ENCODE measurements at places on chromosomes 11 and 22. TPM values are rescaled to one million over a fixed set of nuclear protein-coding genes. Genes with fewer than 3 reads are reported as not detected.

DNA sequence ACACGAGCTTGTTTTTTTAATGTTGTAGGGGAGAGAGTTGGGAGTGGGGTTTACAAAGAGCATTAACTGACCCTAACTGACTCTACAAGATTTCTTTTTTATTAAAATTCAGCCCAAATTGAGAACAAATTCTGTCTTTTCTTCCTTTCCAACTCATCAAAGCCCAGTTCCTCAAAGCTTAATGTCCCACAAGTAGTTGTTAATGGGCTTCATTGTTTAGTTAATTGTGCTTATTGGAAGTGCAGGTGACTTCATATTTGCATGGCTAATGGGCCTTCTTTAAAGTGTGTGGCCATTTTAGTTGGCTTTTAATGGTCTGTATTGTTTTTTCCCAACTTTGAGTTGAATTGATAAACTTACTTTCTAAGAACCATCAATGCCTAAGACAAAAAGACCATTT lies 39.8 kb downstream of the MPPED2 start:
- DNase-seq = no peak

- DNase-seq = peak; percentile 79
Observed at GRCh38 chr11:68214173-68215086, 1.3 kb upstream of the KMT5B start.

DNA sequence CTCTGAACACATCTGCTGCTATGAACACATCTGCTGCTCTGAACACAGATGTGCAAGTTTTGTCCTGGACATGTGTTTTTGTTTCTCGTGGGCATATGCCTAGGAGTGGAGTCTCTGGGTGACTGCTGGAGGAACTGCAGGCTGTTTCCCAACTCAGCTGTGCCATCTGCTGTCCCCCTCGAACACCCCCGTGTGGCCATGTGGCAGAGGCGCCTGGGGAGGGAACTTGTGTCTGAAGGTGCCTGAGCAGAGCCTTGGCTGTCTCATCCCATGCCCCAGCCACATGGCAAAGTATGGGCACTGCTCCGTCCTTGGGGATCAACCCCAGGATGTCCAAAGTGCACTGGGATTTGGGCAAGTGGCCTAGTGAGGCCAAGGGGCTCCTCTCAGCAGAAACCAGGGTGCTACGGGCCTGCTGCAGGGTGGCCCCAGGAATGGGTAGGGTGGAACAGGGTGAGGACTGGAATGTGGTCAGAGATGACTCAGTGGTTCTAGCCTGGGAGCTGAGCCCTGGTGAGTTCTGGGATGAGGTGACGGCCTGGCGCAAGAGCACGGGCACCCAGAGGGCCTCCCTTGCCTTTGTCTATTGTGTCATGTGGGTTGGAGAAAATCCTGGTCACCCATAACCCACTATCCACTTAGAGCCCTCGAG lies 14.7 kb downstream of the GATD1 start:
- DNase-seq = no peak

DNA sequence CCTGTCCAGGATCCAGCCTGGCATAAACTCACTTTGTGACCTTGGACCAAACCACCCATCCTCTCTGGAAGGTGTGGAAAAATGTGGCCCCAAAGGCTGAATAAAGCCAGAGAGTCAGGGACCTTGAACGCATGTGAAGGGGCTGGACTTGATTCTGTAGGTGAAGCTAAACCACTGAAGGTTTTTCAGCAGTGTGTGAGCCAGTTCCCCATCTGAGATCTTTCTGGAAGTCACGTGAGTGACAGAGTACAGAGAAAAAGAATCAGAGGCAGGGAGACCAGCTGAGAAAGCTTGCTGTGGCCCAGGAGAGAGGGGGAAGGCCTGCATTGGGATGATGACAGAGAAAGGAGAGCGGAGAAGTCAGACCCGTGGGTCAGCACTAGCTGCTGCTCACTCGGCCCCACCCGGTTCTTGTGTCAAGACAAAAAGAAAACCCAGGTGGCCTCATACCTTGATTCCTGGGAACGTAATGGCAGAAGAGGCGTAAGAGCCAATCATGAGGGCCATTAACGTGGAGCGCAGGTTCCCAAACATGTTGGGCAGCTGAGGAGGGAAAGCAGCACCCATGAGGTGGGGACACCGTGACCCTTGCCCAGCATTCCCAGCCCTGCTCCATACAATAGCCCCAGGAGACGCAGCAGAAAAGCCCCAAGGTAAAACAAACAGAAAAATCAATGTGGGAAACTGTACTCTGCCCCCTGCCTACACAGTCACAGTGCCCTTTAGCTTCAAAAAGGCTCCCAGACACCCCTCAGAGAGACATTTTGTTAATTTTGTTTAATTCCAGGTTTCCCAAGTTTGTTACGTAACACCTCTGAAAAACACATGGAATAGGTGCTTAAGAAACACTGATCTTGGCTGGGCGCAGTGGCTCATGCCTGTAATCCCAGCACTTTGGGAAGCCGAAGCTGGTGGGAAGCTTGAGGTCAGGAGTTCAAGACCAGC lies 17.9 kb downstream of the SLC43A1 start:
- DNase-seq = no peak

- no peak for DNase-seq
Observed at GRCh38 chr11:105991888-105992287, 30.2 kb downstream of the MSANTD4 start.

DNA sequence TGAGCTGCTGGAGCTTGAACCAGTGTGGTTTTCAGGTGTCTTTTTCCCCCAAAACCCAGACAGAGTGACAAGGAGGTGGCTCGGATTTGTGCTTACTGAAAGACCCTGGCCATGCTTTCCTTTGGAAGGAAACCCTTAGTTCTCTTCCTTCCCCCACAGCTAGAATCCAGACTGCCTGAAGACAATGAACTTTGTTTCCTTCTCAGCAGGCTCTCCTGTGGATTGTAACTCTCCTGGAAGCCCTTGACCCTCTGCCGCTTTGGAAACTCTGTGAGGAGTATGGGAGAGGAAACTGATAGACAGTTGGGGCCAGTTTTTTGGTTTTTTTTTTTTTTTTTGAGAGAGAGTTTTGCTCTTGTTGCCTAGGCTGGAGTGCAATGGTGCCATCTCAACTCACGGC lies 62.1 kb upstream of the SESN3 start:
- DNase-seq = no peak

DNA sequence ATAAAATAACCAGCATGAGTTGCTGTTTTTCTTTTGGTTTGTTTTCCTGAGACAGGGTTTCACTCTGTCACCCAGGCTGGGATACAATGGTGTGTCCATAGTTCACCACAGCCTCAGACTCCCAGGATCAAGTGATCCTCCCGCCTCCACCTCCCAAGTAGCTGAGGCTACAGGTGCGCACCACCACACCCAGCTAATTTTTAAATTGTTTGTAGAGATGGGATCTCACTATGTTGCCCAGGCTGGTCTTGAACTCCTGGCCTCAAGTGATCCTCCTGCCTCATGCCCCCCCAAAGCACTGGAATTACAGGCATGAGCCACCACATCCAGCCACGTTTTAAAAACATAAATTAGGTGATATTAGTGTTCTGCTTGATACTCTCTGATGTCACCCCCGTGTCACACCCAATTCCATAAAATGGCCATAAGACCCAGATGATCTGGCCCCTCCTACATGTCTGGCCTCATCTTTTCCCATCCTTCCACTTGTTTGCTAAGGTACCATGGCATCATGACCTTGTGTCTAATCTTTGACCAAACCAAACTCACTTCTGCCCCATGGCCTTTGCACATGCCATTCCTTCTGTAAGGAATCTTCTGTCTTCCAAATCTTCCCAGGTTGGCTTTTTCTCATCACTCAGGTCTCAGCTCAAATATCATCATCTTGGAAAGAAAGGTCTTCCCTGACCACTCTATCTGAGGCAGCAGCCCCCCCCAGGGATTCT lies 6.3 kb downstream of the SIK3 start:
- DNase-seq = no peak

DNA sequence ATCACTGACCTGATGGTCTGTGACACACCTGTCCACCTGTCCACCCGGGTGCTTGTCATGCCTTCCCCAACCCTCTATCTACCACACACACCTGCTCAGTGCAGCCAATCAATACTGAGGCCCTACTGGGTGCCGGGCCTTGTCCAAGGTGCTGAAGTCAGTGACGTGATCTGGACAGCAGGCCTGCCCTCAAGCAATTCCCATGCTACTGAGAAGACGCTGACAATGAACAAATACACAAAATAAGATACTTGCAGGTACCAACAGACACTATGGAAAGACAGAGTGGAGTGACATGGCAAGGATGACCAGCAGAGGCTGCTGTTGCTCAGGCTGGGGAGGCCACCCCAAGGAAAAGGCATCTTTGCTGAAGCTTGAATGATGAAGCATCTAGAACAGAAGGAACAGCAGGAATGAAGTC lies 21.2 kb downstream of the PLAAT3 start:
- no peak for DNase-seq

DNA sequence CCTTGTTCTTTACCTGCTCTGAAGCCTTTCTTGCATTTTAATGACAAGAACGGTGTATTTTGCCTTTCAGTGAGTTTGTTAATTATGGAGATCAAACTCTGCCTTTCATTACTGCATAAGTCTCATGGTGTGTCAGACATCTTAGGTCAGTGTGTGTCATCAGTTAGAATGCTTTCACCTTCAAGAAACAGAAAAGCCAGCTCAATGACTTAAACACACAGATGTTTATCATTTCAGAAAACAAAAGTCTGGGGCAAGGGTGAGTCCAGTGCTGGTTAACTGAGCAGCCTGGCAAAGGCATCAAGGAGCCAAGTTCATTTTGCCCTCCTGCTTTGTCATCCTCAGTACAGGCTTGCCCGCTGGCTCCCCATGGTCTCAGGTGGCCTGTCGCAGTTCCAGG lies 54.5 kb downstream of the PACS1 start:
- DNase-seq = no peak

DNA sequence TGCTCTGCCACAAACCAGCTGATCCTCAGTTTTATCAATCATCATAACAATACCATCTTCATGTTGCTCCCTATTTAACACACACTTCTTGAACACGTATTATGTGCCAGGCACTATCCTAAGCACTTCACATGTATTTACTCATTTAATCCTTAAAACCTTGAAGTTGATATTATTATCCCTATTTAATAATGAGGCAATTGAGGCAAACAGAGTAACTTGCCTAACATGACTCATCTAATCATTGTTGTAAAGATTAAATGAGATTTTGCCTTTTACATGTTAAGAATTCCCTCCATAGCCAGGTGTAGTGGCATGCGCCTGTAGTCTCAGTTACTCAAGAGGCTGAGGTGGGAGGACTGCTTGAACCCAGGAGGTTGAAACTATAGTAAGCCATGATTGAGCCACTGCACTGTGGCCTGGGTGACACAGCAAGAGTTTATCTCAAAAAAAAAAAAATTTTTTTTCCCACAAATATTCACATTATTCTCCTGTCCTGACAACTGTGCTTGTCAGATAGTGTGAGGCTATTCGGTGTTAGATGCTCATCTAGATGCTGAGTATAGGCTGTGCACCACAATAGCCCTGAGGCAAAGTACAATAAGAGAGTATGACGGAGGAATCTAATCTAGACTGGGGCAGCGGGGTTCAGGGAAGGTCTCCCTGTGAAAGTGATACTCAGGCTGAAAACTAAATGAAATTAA lies 13.4 kb downstream of the CKAP5 start:
- no peak for DNase-seq

DNA sequence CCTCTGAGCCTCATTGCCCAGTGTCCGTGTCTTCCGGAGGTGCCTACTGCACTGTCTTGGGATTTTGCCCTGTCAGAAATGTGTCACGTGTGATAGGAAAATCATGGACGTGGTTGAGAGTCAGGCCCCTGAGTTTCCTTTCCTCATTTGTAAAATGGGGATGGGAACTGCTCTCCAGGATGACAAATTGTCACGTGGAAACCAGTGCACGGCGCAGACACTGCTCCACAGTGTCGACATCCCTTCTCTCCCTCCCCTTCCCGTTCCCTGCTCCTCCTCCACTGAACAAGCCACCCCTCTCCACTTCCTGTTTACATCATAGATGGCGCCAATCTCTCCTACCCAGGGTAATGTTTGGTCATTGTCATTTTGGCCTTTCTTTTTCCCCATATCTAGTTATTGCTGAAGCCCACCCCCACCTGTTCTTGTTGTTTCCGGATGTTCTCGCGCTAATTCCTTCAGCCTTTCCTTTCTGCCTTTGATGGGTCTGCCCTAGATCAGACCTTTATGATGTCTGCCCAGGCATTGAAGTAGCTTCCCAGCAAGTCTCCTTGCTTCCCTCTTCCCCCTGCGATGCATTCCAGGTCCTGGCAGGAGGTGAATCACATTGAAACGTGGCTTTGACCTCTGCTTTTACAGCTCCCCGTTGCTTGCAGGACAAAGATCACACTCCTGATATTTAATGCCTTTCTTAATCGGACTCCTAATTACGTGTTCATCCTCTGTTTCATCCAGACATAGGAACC lies 91.8 kb downstream of the TBC1D22A start:
- DNase-seq = no peak

DNA sequence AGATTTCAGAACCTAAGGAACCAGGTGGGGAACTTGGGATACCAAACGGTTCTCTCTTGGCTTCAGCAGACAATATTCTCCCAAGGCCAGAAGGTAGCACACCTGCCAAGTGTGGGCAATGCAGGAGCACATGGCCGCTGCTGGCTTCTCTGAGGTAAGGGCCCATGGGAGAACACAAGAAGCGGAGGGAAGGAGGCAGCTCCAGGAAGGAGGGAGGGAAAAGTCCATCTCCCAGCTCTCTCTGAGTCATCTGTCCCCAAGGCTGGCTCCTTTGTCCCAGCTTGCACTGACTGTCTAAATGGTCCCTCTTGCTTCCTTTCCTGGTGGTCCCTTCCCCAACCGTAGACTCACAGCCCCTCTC lies 557.9 kb upstream of the CADM1 start:
- no peak for DNase-seq

DNA sequence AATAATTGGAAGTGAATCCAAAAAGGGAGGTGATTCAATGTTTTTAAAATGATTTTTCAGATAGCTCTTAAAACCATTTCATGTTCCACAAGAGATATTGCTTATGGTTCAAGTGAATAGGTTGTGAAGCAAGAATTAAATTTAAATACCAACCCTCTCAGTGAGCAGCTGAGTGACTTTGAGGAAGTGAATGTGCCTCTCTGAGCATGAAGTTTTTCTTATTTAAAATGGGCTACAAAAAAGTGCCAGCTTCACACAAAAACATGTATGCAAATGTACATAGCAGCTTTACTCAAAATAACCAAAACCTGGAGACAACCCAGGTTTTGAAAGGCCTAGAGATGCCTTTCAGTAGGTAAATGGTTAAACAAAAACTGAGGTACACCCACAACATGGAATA lies 35.5 kb upstream of the GAB4 start:
- no peak for DNase-seq

- DNase-seq = peak; percentile 24
Observed at GRCh38 chr22:19638282-19639015, 75.9 kb upstream of the SEPTIN5 start.

DNA sequence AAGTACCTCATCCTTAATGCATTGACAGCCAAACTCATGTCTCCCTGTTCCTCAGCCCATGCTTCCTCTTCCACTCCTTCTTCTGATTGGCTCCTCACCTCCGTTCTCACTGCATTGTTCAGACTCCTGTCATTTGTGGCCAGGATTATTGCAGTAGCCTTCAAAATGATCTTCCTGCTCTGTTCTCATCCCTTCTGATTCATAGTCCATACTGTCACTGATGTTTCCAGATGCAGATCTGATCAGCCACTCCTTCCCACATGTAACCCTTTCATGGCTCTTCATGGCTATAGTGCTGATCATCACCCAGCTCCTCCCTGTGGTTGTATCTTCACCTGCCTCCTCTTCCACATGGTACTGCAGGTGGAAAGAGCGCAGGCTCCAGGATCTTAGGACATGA lies 71.7 kb downstream of the DEPDC5 start:
- no peak for DNase-seq

C11orf86 gene
- total RNA-seq = not detected

UCP3 gene
- 2.3 TPM for total RNA-seq

BARX2 gene
- total RNA-seq = 31.8 TPM

C1QTNF6 gene
- total RNA-seq = 8.4 TPM

MMP8 gene
- not detected for total RNA-seq

STK33 gene
- not detected for total RNA-seq

PANX3 gene
- not detected for total RNA-seq
